Posterior cingulate gyrus (tissue), 11 donors: ENCODE measurements at places on chromosomes 4 and X.

- no peak for DNase-seq
Measured at GRCh38 chrX:64571011-64571410, 175.8 kb upstream of the MTMR8 start.

DNA sequence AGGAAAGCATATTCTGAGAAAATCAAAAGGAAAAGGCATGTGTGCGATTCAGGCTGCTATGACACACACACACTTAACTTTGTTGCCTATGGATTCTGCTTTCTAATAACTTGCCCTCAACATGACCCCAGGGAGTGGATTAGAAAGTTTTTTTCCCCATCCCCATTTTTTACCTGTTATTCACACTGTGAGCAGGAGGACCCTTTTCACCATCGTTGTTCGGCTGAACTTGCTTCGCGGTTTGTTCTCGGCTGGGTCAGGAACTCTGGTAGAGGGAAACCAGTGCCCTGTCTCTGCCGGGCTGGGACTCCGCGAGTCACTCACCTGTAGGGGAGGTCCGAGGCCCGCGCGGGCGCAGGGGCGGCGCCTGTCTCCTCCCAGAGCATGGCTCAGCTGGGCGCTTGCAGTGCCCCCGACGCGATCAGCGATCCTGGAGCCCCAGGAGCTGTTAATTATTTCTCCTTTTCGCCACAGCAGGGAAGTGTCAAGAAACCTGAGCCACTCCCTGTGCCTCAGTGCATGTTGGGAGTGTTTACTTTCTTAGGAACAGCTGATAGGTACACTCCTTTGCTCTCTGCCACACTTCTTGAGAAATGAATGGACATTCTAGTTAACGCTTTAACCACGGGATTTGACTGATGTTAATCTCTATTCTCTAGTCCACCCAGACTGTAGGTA is at the start of gene RASSF6:
Gene RASSF6 (minus strand): TSS at position 322 of the 678 bp plus-strand sequence. CDS start 8,641 bp downstream, outside the sequence.
- no peak for DNase-seq

DNA sequence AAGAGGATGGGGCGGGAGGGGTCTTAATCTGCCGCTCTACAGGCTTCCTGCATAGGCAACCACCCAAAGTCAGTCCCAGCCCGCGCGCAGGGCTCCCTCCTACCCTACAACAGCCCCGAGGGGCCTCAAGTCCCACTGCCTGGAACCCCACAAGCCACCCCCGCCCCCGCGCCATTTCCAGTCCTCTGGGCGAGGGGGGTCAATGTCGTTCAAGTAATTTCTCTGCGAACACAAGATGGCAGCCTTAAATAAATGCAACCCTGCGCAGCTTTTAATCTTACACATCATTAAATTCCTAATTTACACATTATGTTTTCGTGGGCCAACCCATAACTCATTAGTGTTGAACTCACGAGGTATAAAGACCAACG is 92.9 kb downstream of the BCOR start:
- no peak for DNase-seq

DNA sequence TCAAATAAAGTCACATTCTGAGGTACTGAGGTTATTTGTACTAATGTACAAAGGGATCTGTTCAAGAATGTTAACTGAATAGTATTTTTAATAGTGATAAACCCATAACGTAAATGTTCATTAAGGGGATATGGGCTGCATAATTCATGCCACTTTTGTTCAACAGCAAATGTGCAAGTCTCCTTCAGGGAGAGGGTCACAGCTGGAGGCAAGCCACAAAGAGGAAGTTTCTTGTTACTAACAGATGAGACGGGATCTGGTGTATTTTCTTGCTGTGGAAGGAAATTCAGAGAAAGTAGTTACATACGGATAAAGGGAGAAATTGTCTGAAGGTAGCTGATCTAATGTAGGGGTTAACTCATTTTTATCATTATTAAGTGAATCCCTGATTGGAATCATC is 10.0 kb downstream of the ZFP42 start:
- DNase-seq, result no peak

GRCh38 chrX:38881727-38882126 is 80.5 kb downstream of the MID1IP1 start:
- DNase-seq, result no peak

DNA sequence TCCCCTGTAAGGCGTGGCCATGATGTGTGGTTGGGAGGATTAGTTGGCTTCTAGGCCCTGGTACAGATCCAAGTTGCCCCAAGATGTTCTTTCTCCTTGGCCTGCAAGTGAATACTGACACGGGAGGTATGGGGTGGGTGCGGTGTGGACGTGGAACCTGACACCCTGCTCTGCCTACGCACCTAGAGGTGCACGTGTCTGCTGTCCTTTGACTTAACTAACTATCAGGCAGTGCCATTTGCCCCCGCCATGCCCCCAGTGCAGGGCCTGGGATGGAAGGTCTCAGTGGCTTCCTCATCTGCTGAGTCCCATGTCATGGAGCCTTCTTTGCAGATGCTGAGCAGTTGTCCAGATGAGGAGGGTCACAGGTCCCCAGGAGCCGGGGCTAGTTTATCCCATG is 90.8 kb downstream of the PSAPL1 start:
- DNase-seq, result no peak

DNA sequence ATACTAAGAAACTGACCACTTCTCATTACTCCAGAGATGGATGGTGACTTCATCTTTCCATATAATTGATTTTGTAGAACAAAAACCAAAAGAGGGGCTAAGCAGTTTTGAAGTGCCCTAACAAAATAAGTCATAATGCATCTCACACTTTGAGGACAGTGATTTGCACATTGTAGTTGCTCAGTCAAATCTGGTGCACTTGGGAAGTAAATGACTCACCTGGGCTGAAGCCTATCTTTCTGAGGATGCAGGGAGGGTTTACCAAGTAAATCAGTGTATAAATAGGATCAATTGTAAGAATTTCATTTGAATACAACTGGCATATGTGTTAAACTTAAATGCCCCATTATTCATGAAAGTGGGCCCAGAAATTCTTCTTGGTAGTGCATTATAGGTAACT is 134.2 kb downstream of the DCLK2 start:
- no peak for DNase-seq

GRCh38 chr4:164846566-164846965 is 30.4 kb upstream of the APELA start:
- no peak for DNase-seq

DNA sequence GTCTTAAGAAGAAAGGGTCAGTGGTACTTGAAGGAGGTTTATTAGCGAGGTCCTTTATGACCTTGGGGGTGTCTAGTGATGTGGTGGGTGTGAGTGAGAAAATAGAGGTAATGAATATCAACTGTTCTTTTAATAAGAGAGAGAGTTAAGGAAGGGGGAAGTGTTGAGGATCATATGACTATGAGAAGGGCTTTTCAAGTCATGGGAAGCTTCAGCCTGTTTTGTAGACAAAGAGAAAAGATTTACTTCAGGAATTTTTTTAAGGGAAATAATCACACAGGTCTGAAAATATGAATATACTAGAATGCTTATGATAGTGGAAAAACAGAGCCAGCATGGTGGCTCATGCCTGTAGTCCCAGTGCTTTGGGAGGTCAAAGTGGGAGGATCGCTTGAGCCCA is 41.3 kb upstream of the MTMR1 start:
- DNase-seq, result no peak

GRCh38 chr4:78734441-78735162 is 41.5 kb upstream of the BMP2K start:
- DNase-seq, result no peak

DNA sequence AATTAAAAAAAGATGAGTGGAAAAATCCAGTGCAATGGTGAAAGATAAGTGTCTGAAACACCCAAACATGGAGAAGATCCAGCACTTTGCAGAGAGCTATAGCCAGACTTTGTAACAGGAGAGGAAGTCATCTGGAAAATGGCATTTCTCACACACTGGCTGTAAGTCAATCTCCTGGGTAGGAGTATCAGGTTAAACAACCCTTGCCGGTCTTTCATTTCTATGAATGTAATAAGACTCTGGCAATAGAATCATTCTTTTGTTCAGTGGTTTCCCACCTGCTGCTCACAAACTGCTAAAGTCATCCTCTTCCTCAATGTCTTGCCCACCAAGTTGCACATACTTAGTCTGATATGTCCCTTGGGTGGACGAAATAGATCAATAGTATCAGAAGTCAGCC is 94.0 kb upstream of the ATP8A1 start:
- DNase-seq, result no peak

- no peak for DNase-seq
Measured at GRCh38 chrX:11137543-11138139, 26.5 kb downstream of the HCCS start.

DNA sequence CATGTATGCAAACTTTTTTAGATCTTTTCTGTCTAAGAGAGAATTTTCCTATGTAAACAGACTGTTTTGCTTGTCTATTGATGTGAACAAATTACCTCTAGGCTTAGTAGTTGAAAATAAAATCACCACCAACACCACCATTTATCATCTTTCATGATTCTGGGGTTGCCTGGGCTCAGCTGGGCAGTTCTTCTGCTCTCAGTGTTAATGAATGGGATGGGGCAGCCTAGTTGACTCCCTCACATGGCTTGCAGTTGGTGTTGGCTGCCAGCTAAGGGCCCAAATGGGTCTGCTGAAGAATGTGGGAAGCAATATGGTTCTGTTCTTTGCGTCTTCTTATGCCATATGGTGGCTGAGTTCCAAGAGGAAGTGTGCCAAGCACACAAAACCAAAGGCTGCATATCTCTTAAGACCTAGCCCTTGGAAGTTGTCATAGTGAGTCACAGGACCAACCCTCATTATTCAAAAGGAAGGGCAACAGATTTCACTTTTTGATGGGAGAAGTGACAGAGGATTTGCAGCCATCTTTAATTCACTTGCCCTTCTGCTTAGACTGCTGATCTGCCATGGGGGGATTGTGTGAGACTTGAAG is 17.9 kb downstream of the REELD1 start:
- no peak for DNase-seq

DNA sequence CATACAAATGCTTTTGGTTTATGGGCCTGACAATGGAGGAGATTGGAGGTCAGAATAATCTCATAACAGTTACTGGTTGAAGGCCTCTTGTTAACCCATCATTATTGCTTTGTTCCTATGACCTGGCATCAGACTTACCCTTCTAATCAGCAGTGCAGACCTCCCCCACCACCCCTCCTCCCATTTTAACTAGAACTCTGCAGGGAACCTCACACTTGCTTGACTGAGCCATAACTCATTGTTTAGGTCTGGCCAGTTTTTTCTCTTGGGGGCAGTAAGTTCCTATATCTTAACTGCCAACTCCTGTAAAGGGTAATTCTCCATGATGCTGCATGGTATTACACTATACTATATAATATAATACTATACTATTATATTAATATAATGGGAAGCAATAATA is 609.3 kb downstream of the IL1RAPL1 start:
- no peak for DNase-seq

DNA sequence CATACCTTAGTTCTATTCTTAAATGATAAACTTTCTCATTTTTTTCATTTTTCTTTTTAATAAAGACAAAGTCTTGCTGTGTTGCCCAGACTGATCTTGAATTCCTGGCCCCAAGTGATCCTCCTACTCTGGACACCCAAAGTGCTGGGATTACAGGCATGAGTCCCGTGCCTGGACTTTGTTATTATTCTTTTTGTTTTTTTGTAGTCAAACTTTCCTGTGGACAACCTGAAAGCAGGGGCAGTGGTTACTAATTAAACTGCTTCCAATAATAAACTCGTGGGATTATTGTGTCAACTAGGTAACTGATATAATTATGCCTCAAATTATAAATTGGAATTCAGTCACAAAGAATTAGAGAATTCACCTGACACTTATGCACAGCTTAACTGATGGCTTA is 107.8 kb upstream of the RAPGEF2 start:
- DNase-seq, result no peak

DNA sequence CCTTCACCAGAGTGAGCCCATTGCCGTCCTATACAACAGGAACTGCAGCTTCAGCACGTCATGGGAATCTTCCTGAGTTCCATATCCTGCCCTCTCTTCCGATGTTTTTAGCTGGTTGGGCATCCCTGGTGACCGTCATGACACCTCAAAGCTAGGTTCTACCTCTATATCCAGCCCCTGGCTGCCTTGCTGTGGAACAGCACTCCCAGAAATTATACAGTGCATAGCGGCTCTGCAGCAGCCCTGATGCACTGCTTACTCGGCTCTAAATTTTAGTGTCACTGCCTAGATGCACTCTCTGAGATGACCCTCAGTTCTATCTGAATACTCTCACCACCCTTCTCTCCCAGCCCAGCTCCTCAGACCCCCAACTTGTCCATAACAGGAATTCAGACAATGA is 44.3 kb downstream of the ARHGEF38 start:
- DNase-seq, result no peak

DNA sequence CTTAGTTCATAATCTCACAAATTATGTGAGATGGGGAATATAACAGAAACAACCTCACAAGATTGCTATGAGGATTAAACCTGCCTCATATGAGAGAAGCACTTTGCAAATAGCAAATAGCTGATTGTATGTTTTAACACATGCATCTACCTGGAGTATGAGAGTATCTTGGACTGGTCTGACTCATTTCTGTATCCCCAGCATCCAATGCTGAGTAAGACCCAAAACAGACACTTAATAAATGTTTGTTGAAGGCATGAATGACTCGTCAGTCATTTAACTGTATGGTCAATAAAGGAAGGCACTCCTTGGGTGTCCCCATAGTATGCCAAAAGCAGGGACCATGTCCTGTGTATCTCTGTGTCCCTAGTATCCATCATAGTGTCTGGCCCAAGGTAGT is 350.9 kb upstream of the F9 start:
- DNase-seq, result no peak

GRCh38 chr4:188372829-188373228 is 233.6 kb downstream of the TRIML1 start:
- no peak for DNase-seq

- DNase-seq, result no peak
Measured at GRCh38 chrX:131359611-131360010, 70.5 kb upstream of the IGSF1 start.

GRCh38 chrX:17736478-17736855 is 826 bp upstream of the SCML1 start:
- no peak for DNase-seq

DNA sequence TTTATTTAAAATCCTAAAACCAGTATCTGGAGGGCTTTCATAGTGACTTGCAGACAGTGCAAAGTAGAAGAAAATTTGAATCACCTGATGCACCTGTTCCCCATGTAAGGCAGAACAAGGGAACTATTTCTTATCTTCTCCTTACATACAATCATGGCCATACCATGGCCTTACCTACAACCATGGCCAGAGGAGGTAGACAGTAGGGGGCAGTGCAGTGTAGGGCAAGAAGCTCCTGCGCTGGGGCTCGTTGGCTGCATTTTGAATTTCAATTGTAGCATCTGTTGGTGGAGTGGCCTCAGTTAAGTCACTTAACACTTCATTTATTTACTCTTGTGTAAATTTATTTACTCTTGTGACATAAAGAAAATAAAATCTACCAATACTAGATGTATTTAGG is 33.0 kb downstream of the GALNTL6 start:
- no peak for DNase-seq

- DNase-seq, result no peak
Measured at GRCh38 chr4:120286813-120287212, 220.2 kb upstream of the MAD2L1 start.

GRCh38 chr4:38279077-38279476 is 318.9 kb downstream of the PTTG2 start:
- no peak for DNase-seq
